ENCODE measurements at places on chromosomes 5 and 9. TPM values are rescaled to one million over a fixed set of nuclear protein-coding genes. Genes with fewer than 3 reads are reported as not detected.

DNA sequence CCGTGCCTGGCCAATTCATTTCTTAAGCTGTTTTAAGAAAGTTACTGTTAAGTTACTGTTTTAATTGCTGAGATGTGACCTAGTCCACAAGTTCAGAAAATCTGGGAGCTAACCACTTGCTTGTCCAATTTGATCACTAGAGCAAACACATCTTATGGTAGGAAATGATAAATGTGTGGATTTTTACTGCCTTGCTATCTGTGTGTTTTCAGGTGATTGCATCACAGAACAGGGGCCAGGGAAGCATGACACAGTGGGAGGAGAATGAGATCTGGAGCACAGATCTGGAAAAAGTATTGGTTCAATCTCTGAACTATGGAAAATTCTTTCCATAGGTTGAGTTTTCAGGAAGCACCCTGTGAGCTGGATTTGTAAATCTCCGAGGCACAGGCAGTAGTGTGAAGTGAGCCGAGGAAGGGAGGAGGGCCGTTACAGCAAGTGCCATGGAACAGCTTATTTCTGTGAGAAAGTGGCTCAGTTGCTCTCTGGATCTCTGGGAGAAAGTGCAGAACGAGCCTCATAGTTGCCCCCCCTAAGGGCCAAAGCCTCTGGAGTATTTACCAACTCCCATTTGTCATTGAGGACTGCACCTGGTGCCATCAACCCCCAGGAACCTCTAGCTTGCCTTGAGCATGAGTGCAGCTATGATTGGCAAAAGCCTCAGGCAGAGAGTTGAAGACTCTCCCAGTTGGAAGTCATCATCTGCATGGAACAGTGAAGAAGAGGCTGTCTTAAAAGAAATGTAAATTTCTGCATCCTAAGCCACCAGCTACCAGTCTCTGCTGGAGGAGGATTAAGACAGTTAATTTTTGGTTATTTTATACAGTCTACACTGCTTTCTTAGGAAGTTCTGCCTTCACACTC is 161.8 kb upstream of the CLINT1 start:
- DNase-seq: no peak

DNA sequence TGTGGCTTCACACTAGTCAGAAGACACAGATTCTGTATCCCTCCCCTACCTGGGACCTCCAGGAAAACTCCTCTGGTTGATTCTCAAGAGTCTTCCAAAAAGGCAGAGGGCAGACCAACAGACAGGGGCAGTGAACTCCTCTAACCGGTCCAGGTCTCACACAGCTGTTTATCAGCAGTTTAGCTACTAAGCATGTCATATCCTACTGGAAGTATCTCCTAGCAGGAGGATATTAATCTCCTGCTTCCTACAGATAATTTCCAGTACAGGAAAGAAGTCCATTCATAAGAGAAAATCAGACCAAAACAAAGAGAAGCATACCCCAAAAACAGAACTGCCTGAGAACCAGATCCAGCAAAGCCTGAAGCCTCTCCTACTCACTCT is 64.3 kb downstream of the DTWD2 start:
- no peak for DNase-seq

FOXD4L5 gene
- not detected for total RNA-seq

DNA sequence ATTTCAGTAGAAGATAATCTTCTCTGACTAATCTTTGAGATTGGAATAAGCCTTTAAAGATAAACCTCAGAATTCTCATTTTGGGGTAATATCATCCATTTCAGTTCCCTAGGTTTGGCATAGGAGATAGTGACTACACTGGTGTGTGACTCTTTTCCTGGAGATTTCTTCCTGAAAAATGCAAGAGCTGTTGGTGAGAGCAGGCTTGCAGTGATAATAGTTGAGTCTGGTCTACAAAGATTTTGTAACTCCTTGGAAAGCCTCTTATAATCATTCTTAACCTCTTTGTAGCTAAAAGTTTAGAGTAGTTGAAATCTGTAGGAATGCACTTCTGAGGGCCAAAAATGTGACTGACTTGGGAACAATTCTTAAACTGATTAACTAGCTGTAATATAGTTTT is 23.4 kb downstream of the RANBP17 start:
- no peak for DNase-seq

DNA sequence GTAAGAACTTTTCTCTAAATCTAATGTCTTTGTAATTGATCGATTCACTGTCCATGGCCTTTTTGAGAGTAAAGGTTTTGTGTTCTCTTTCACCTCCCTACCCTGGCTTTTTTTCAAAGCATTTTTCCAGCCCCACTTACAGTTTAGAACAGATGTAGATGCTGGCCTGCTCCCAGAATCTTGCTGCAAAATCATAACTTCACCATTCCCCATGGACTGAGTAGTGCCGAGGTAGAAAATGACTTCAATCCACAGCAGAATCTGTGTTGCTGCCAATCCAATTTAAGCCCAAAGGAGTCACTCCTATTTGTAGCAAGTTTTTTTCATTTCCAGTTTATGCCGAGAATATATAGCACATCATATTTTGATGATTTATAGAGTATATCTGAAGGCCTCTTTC is 46.5 kb upstream of the CEMIP2 start:
- no peak for DNase-seq

DNA sequence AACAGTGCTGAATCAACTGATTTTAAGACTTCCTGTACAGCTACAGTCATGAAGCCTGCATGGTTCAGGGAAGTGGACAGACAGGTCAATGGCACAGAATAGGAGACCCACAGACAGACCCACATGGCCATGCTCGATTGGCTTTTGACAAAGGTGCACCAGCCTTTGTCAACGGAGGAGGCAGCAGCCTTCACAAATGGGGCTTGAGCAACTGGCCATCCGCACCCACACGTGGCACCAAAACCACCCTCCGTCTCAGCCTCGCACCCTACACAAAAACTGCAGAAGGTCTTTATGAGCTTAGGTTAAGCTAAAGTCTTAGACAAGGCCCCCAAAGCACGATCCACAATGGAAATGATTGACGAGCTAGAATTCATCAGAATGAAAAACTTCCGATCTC is 59.5 kb upstream of the UBAC1 start:
- no peak for DNase-seq

GRCh38 chr5:67246108-67246507 is 49.5 kb upstream of the CD180 start:
- no peak for DNase-seq

ELOVL7 gene
- 0.40 TPM for total RNA-seq

DNA sequence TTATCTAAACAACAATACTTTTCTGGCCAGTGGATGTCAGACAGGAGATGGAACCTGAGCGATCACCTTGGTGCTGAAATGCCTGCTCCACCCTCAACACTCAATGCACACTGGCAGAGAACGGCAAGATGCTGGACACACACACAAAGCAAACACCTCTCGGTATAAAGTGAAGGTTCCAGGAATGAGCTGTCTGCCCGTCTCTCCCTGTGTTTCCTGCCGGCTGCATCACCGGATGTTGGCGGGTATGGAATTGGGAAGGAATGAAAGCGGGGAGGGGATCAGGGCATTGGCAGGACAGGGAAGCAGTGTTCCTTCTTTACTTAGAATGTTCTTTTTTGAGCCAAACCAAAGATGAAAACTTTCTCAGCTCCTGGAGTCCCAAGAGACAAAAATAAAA is 59.2 kb downstream of the MED10 start:
- no peak for DNase-seq

- no peak for DNase-seq
These were observed 10.0 kb upstream of the FGF18 start for GRCh38 chr5:171409164-171410136.

GRCh38 chr9:97638666-97639065 is 5.0 kb downstream of the NCBP1 start:
- DNase-seq: no peak

DNA sequence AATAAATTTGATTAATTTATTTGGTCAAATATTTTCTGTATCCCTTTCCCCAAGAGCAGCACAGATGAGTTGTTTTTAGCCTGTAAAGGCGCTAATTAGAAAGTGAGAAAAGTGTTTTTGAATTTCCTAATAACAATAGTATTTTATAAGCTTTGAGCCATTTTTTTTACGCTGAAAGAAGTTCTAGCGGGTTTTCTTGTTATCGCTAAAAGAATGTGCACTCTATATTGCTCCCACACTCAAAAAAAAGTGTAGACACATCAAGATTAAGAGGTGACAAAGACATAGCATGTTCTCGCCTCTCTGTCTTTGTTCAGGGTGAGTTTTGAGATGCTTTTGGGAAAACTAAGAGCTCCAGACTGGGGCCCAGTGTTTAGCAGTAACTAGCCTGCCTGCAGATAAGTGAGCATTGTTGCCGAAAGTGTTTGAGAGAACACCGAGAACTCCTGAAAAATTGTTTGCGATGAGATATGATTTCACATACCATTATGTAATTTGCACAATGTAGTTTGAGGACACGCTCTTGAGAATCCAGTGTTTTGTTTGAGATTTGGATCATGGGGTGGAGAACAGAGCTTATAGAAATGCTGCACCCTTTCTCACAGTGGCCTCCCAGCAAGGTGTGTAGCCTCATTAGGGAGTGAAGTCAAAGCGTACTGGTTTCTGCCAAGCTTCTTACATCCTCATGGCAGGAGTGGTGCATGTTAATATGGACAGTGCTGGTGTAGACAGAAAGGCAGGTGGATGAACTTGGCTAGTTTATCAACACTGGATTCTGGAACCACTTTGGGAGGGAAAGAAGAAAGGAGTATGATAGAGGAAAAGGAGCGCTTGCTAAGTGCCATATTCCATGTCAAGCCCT is 1.5 kb downstream of the F2R start:
- DNase-seq: no peak

GRCh38 chr9:1462626-1463308 is 412.6 kb downstream of the DMRT2 start:
- DNase-seq: no peak

DNA sequence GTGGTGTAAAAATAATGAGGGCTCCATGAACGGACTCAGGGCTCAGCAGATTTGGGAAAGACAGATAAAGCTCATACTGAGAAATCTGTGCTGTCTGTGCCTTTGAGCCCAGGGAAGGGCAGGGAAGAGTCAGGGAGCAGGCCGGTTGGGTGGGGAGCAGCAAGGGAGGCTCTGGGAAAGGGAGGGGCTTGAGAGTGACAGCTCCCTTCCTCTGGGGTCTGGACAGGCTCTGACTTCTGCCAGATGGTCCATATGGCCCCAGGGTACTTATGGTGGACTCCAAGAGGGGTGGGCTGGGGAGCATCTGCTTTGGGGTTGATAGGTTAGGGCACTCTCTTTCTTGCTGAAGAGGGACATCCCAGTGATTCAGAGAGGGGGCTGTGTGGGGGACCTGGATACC is 2.1 kb downstream of the NPR2 start:
- no peak for DNase-seq

OR1Q1 gene
- total RNA-seq: not detected

PIP5KL1 gene
- total RNA-seq: not detected

- no peak for DNase-seq
These were observed 52.8 kb upstream of the PRSS3 start for GRCh38 chr9:33742519-33742918.

- DNase-seq: peak; percentile 16
These were observed 66.0 kb upstream of the RNF130 start for GRCh38 chr5:180137401-180138213.

GRCh38 chr9:125638239-125639045 is 68.6 kb downstream of the MAPKAP1 start:
- DNase-seq: no peak

C5orf34 gene
- 1.0 TPM for total RNA-seq

DNA sequence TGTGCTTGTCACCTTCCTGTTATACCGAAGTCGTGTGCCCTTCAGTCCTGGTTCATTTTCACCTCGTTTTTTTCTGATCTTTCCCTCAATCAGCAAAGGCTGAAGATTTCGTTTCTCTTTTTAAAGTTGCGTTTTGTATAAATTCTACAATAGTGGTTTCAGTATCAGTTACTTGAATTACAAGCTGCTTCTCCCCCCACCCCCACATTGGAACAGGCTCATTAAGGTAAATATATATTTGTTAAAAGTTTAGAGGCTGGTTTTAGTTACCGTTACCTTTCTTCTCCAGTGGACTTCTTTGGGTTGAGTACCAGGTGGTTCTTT is 881 bp downstream of the SUB1 start:
- no peak for DNase-seq

DNA sequence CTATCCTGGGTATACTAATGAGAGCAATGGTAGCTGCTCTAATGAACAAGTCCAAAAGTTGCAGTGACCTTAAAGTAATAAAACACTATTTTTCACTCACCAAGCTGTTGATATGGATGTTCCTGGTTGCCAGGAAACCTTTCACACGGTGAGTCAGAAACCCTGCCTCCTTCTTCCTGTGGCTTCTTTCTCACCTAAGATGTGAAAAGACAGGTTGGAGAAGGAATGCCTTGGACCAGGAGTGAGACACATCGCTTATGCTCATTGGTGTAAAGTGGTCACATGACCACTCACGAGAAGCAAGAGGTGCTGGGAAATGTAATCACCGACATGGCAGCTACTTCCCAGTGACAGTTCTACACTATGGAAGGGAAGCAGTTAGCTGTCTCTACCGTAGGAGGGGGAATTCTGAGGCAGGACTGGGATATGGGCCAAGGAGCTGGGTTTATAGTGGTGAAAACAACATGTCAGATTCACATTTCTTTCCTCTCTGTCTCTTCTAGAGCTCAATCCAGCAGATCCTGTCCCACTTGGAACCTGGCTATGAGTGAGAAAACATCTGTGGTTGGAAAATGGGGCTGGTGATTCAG is 320.4 kb upstream of the KLF4 start:
- no peak for DNase-seq

DAB2IP gene
- 54.8 TPM for total RNA-seq

Measured in left ventricle myocardium superior (tissue), 1 donor.